Lower lobe of right lung (tissue), 2 donors: ENCODE measurements at places on chromosomes 1 and 21. TPM values are rescaled to one million over a fixed set of nuclear protein-coding genes. Genes with fewer than 3 reads are reported as not detected.

DNA sequence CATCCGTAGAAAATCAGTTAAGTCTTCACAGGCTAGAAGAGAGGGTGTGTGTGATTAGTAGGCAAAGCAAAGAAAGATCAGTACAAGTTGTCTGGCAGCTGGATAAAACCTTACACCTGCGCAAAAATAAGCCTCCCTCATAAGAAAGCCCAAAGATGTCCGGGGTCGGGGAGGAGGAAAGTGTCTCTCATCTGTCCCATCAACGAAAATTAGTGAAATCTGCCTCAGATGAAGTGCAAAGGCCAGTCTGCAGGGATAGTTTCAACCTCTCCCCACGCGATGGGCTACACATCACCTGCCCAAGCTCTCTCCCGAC, 333.9 kb downstream of the SRGAP2C start:
- DNase-seq, result no peak

Gene SLC25A44
- 17.7 TPM for total RNA-seq

Gene SELE
- total RNA-seq, result 0.38 TPM

Gene DNAH14
- 14.4 TPM for total RNA-seq

Gene CRABP2
- total RNA-seq, result 2.1 TPM

GRCh38 chr1:154747740-154748404, 122.2 kb downstream of the KCNN3 start:
- DNase-seq, result no peak

Gene CD84
- 24.1 TPM for total RNA-seq

Gene SPAG17
- 9.9 TPM for total RNA-seq

GRCh38 chr21:31873696-31874599, 1.1 kb downstream of the HUNK start:
- DNase-seq, result peak; percentile 57

DNA sequence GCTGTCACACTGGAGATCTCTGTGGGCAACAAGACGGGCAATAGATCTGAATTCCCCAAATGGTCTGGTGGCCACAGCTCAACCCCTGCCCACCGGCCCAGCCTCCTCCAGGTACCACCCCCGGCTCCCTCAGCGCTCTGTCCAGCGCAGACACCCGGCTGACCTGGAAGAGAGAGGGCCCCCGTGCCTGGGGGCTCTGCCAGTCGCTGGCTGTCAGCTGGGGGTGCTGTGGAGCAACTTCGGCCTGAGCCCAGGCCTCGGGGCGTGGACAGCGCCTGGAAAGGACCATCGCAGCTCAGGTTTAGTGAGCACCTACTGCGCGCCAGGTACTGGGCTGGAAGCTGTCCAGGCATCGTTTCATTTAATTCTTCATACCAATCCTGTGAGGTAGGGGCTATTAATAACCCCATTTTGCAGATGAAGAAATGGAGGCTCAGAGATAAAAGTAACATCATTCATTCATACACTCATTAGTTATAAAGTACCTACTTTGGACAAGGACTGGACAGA, 51.0 kb downstream of the AHDC1 start:
- no peak for DNase-seq

- DNase-seq, result no peak
These were observed 223.8 kb downstream of the KCNH1 start for GRCh38 chr1:210910020-210910575.

Gene BMP8A
- not detected for total RNA-seq

DNA sequence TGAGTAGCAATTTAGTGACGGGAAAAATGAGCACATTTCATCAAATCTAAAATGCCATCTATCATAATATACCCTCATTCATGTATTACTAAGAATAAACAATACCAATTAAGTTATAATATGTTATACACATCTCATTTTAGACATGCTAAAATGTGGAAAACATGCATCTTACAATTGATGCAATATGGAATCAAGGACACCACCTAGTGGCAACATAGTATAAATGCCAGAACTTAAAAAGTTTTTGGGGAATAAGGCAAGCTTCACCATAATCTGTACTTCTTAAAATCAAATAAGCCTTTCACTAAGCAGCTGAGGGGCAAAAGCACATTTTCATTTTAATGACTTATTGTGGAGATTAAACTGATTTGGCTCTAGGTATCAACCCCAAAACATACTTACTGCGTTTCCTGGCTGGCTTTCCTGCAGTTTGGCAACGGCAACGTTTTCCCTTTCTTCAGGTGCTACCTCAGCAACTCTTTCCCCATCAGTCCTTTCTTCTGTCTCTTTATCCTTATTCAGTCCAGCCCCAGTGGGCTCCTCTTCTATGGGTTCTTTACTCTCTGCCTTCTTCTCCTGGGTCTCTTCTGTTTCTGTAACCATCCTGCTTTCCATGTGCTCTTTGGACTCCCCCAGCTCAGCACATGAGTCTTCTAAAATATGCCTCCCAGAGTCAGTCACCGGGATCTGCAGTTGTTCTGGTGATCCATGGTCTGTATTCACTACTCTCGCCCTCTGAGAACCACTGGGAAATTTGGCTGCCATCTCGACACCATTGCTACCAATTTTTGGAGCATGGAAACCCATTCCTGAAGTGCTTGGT, 11.4 kb downstream of the SDE2 start:
- DNase-seq, result no peak

GRCh38 chr1:8871539-8871935, 6.9 kb downstream of the ENO1 start:
- no peak for DNase-seq

- no peak for DNase-seq
These were observed 70.0 kb upstream of the AJAP1 start for GRCh38 chr1:4584449-4584848.

- no peak for DNase-seq
These were observed 240.7 kb downstream of the FOXD2 start for GRCh38 chr1:47678464-47678980.

- DNase-seq, result no peak
These were observed 8.5 kb upstream of the CTRC start for GRCh38 chr1:15429701-15430149.

DNA sequence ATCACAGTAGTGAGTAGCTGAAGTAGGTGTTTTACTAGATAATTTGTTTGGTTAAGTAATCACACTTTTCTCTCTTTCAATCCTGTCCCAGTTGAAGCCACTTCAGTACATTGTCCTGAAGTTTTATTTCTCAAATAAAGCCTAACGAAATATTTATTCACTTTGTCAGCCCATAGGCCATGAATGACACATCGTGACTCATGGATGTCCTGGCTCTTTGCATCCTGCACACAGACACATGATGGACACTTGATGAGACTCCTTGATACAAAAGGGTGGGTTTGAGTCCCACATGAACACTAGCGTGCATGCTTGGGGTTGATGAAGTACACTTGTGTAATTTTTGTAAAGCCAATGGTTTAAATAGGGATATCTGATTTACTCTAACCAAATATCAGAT, 22.7 kb upstream of the LAMC2 start:
- no peak for DNase-seq

DNA sequence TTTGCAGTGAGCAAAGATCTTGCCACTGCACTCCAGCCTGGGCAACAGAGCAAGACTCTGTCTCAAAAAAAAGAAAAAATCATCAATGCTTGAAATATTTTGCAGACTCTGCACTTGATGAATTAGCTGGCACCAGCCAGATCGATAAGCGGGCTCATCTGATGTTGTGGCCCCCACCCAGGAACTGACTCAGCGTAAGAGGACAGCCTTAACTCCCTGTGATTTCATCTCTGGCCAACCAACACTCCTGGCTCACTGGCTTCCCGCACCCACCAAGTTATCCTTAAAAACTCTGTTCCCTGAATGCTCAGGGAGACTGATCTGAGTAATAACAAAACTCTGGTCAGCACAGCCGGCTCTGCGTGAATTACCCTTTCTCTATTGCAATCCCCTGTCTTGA, 98.9 kb downstream of the SPSB1 start:
- DNase-seq, result no peak

DNA sequence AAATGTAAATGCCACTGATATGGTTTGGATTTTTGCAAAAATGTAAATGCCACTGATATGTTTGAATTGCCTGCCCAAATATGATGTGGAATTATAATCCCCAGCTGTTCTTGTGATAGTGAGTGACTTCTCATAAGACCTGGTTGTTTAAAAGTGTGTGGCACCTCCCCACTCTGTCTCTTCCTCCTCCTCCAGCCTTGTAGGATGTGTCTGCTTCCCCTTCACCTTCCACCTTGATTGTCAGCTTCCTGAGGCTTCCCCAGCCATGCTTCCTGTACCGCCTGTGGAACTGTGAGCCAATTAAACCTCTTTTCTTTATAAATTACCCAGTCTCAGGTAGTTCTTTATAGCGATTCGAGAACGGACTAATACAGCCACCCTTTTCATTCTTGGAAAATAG, 1.3 kb upstream of the CCT8 start:
- no peak for DNase-seq

GRCh38 chr1:156417401-156418020, 48.5 kb downstream of the RHBG start:
- no peak for DNase-seq

Gene C1orf94
- total RNA-seq, result not detected

- DNase-seq, result no peak
These were observed 15.0 kb upstream of the PLEKHM2 start for GRCh38 chr1:15669074-15669473.

Gene MAB21L3
- 1.2 TPM for total RNA-seq

Gene ELOVL1
- 99.8 TPM for total RNA-seq

Gene TAS1R1
- total RNA-seq, result 0.27 TPM

DNA sequence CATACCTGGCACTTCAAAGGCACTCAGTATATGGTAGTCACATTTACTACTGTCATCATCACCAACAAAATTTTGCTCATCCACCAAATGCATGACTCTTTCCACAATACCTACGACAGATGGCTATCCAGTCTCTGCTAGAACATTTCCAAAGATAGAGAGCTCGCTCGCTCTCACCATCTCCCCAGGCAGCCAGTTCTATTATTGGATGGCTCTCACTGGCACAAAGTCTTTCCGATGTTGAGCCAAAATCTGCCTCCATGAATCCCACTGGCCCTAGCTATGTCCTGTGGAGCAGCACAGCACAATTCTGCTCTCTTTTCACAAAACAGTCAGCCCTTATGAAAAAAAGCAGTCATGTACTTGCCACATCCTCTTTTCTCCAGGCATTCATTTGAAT, 102.1 kb downstream of the DAB1 start:
- DNase-seq, result no peak

Gene NBPF10
- 3.2 TPM for total RNA-seq

Gene CDC42BPA
- 40.3 TPM for total RNA-seq

Gene LRRC38
- total RNA-seq, result not detected

Gene ZNF695
- not detected for total RNA-seq

Gene RNF186
- not detected for total RNA-seq

GRCh38 chr1:23242414-23242813, 25.1 kb upstream of the HTR1D start:
- no peak for DNase-seq

DNA sequence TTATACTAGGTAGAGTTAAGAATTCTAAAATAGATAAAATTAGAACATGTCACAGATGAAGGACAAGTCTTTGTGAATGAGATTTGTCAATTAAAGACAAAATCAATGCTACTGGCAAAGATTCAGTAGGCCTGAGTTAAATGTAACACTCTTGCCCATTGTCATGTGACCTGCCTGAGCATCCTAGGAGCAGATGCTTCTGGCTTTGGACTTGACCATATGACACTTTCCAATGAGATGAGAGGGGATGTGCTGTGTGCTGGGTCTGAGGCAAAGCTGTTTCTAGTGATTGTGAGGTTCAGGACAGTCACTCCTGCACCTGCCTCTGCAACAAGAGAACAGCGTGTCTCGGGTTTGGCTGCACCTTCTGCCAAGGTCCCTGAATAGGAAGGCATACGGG, 144.9 kb downstream of the HIVEP3 start:
- DNase-seq, result no peak

Gene NMNAT2
- total RNA-seq, result 0.62 TPM

DNA sequence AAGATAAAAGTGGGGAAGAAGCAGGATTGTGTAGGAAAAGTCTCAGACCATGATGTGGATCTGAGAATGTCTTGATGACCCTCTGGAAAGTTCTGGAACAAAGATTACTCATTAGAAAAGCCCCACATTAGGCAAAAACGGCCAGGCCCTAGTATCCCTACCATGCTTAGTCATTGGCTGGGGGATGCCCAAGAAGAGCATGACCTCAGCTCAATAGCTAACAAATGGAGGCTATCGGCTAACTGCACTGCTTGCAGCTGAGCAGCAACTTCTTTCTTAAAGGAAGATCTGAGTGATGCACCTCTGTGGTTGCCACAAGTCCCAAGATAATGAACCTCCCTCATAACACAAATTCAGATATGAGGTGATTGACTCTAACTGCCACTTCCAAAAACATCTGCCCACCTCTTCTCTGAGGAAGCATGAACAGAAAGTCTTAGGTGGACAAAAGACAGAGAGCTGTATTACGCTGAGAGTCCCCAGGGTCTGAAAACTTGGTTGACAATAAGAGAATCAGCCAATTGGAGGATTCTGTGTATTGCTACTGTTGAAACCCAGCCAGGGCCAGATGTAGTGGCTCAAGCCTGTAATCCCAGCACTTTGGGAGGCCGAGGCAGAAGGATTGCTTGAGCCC, 64.6 kb upstream of the AK4 start:
- no peak for DNase-seq

DNA sequence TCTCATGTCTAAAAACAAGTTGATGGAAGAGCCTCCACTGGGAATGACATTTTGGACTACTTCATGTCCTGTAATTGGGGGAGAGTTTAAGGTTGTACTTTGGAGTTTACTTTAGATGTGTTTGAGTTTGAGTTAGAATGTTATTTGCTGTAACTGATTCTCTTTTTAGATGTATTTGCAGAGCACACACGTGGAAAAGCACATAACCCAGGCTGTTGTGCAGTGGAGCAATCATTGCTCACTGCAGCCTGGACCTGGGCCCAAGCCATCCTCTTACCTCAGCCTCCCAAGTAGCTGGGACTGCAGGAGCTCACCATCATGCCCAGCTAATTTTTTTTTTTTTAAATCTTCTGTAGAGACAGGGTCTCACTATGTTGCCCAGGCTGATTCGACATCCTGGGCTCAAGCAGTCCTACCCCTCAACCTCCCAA, 36.7 kb upstream of the SH3D21 start:
- DNase-seq, result peak; percentile 48

Gene CDK18
- 36.6 TPM for total RNA-seq

Gene ITLN1
- total RNA-seq, result 2.7 TPM

Gene NBPF4
- not detected for total RNA-seq

Gene BTBD8
- total RNA-seq, result 5.5 TPM

- no peak for DNase-seq
These were observed 37.9 kb upstream of the ITPKB start for GRCh38 chr1:226776975-226777374.

GRCh38 chr1:162380061-162380846, 1.3 kb upstream of the C1orf226 start:
- no peak for DNase-seq

GRCh38 chr1:192702212-192702902, 66.4 kb downstream of the RGS13 start:
- no peak for DNase-seq

Gene TBX15
- total RNA-seq, result 0.15 TPM

DNA sequence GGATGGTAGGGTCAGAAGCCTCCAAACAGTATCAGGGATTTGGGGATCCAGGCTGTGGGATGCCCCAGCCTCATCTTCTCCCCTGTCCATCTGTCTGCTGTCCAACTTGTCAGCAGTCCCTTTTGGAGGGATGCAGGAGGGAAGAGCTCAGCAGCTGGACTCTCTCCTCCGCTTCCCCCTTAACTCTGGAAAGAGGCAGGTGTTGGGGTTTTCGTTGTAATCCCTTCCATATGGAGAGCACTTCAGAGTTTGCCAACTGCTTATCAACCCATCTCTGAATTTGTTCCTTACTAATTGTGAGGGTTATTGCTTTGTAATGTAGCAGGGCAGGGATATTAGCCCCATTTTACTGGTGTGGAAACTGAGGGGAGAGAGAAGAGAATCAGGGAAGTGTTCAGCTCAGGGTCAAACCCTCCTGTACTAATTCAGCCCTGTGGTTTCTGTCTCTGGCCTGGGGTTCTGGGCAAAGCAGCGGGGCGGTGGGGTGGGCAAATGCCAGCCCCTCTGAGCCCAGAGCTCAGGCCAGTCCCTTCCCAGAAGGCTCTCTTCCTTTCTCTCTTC, 3.2 kb downstream of the CITED4 start:
- no peak for DNase-seq
